ENCODE measurements at places on chromosomes 3 and 15.

DNA sequence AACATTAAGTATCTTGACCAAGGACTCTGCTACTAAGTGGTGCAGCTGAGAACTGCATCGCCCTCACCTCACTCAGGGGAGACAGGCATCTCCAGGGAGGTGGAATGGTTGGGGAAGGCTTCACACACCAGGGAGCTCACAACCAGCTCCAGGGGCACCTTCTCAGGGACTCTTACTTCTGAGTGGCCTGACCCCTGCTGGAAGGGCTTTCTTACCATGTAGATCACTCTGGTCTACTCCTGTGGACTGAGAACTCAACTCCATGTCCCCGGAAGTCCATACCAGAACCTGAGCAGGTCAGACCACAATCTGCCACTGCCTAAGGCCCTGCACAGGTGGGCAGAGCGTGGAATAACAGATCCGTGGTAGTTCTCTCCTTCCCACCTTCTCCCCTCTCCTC lies 140.5 kb downstream of the TLE3 start:
- no peak for DNase-seq

DNA sequence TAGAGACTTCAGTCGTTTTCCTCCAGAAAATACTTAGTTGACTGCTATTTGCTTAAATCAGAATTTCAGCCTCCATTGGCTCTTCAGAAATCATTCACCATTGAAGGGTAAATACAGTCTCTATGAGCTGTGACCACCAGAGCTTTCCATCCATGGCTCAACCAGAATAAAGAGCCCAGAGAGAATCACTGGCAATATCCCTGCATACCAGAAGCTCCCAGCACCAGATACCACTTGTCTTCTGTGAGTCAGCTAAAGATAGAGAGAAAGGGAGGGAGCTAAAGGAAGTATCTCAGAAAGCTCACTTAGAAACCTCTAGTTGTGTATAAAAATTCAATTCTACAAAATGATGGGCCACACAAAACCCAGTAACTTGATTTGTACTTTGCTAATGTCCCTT lies 115.2 kb upstream of the TMCO5A start:
- DNase-seq, result no peak

GRCh38 chr15:47756872-47757271 lies 39.6 kb downstream of the SEMA6D start:
- DNase-seq, result no peak

GRCh38 chr3:141686466-141687291 lies 51.4 kb upstream of the RNF7 start:
- no peak for DNase-seq

DNA sequence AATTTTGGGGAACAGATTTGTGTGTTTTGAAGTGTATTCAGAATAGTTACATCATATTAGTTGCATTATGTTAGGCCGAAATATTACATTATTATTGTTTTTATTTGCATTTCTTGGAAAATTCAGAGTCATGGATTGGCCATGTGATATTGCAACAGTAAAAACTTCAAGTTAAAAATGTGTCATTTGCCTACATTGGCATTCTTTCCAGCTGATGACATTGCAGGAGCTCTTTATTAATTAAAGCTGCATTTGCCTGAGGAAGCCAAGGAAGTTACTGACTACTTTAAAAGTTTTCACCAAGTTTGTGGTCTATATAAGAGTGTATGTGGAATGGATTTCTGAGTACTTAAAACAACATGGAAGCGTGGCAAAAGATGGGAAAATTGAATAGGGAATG lies 726.4 kb upstream of the SGO1 start:
- DNase-seq, result no peak

Data from activated CD4-positive, CD25-positive, alpha-beta regulatory T cell treated with anti-CD3 and anti-CD28 coated beads, Interleukin-2, amount 50 U/mL, for 16 hours (primary cell).